ENCODE measurements at places on chromosomes 3 and 15.

DNA sequence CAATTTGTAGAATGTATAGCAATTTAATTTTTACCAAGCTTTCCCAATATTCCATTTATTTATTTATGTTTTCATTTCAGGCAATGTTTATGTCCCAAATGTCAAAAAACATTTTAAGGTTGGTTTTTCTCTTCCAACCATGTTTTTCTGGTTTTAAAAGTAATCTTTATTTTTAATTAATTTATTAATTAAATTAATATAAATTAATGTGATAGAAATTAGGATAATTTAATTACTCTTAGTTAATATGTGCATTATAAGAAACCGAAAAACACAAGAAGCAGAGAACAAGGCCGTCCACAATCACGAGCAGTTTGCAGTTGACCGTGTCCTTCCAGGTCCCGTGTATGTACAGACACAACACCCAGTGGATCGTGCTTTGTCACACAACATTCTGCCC is 34.2 kb downstream of the FBXO45 start:
- no peak for DNase-seq

GRCh38 chr15:91904942-91905341 is 51.4 kb downstream of the SLCO3A1 start:
- no peak for DNase-seq

GRCh38 chr15:86744198-86744780 is 664.6 kb downstream of the AGBL1 start:
- DNase-seq: no peak

GRCh38 chr3:116032176-116032575 is 408.9 kb downstream of the GAP43 start:
- no peak for DNase-seq

GRCh38 chr15:71334873-71335272 is 219.6 kb downstream of the THSD4 start:
- DNase-seq: no peak

DNA sequence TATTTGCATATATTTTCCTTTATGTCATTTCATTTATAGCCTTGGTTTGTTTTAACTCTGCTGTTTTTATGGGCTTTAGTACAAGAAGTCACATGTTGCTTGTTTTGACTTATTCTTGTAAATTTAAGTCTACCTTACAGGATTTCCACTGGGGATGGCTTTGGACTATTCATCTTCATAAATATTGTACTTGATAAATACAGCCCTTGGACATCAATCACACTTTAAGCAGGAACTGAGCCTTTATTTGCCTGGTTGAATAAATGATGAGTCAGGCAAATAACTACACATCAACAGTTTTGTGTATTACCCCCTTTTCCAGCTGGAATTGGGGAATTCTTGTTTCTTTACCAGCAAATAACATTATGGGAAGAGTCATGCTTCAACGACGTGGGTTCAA is 286.0 kb downstream of the CNTN3 start:
- DNase-seq: no peak

GRCh38 chr3:178705925-178706324 is 169.7 kb downstream of the KCNMB2 start:
- DNase-seq: no peak

- no peak for DNase-seq
These were observed 40.1 kb downstream of the OXSR1 start for GRCh38 chr3:38205472-38205805.

- no peak for DNase-seq
These were observed 223.0 kb upstream of the DPH6 start for GRCh38 chr15:35768949-35769348.

DNA sequence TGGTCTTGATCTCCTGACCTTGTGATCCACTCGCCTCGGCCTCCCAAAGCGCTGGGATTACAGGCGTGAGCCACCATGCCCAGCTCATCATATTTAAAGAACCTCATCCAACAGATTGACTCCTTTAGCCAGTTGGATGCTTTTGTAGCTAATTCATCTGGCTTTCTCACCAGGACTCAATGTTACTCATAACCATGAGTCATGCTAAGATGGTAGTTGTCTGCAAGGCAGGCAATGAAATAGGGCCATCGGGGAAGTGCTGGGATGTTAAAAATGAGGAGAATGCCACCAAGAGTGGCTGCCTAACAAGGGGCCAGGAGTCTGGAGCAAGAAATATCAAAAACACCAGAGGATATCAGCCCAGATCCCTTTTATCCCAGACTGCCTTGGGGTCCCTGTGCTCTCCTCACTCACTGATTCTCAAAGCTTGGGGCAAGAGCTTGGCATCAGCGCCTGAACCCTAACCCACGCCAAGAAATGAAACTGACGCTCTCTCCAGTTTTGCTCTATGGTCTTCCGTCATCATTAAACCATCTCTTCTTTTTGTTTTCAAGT is 7.4 kb upstream of the PCOLCE2 start:
- no peak for DNase-seq

GRCh38 chr15:83732196-83732595 is 78.3 kb downstream of the ADAMTSL3 start:
- no peak for DNase-seq

- no peak for DNase-seq
These were observed 594.8 kb downstream of the MAGI1 start for GRCh38 chr3:65443739-65444446.

- DNase-seq: no peak
These were observed 1433.9 kb upstream of the CADM2 start for GRCh38 chr3:83524901-83525300.

- no peak for DNase-seq
These were observed 10.4 kb upstream of the PLAAT1 start for GRCh38 chr3:193230610-193231009.

- no peak for DNase-seq
These were observed 560.1 kb downstream of the NLGN1 start for GRCh38 chr3:173957646-173958045.

- no peak for DNase-seq
These were observed 12.6 kb upstream of the PAK2 start for GRCh38 chr3:196726788-196727675.

DNA sequence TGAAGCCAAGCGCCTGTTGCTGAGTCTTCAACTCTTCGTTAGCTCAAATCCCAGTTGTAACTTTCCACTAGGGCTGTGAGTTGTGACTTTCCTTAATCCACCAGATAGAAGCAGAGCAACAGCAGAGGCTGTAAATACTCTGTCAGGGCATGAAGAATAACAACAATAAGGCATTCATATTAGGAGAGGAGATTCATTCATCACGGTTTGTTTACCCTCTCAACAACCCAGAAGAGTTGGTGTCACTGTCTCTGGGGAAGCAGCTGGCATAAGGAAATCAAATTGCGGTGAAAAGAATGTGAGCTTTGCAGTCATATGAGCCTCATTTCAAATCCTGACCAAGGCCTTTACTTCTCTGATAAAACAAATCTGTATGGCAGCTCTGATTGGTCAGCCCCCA is 184.8 kb downstream of the SHQ1 start:
- DNase-seq: peak; percentile 5

GRCh38 chr3:55204417-55204816 is 276.6 kb upstream of the LRTM1 start:
- no peak for DNase-seq

DNA sequence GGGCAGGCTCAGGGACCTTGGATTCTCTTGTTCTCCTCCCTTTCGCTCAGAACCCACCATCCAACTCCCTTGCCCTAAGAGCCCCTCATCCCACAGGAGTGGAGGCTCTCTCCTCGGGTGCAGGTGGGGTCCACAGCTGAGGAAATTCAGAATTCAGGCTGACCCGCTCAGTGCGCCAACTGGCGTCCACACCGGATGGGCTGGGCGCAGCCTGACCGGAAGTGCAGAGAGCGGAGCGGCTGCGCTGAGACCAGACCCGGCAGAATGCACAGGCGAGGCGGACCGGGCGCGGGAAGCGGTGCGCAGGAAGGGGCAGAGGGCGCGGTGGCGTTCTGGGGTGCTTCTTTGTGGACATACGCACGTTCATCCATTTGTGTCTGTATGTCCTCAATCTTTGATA is 210.4 kb upstream of the NDN start:
- no peak for DNase-seq

DNA sequence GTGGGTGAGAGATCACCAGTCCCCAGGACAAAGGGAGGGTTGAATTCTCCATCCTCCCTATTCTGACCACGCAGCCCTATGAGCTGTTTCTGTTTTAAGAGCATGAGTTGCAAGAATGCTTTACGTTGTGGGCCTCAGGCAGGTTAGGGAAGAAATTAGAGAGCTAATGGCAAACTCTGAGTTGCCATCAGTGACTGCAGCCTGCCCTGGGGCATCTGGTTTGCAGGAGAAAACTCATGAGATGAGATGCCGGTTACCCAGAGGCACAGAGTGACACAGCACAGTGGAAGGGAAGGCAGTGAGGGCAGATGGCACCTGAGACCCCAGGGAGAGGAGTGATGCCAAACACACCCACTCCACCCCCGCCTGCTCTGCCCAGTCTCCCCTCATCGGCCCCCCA is 265.3 kb downstream of the CD47 start:
- DNase-seq: no peak

DNA sequence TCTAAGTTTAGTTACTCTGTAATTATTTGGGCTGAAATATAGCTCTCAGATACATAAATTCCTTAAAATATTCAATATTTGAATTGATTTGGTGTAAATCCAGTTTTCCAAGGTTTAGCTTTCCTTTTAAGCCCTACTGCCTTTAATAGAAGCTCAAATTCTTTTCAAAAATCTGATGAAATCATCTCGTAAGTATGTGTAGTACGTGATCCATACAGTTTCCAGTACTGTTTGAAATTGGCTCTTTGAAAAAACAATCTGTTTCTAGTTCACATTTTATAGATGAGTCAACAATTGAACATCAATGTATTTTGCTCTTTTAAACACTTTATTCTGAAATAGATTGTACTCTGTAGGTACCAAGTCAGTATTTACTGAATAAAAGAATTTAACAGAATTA is 84.2 kb downstream of the LRRC49 start:
- DNase-seq: peak; percentile 17

GRCh38 chr3:58888087-58888486 is 161.7 kb downstream of the CFAP20DC start:
- no peak for DNase-seq

DNA sequence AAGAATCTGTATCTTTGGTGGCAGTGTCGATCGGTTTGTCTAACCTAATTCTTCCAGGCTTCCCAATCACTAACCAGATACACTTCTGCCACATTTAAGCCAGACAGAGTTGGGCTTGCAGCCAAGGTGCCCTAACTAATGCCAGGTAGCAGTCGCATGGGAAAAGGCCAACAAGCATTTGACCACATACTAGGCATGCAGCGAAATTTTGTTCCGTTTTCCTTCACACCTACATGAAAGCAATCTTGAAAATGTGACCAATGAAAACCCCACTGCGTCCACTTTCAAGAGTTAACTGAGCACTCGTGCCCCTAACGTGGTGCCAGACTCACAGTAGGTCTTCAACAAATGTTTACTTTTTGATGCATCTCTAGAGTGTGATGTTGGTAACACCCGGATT is 192.2 kb upstream of the TPM1 start:
- DNase-seq: no peak

DNA sequence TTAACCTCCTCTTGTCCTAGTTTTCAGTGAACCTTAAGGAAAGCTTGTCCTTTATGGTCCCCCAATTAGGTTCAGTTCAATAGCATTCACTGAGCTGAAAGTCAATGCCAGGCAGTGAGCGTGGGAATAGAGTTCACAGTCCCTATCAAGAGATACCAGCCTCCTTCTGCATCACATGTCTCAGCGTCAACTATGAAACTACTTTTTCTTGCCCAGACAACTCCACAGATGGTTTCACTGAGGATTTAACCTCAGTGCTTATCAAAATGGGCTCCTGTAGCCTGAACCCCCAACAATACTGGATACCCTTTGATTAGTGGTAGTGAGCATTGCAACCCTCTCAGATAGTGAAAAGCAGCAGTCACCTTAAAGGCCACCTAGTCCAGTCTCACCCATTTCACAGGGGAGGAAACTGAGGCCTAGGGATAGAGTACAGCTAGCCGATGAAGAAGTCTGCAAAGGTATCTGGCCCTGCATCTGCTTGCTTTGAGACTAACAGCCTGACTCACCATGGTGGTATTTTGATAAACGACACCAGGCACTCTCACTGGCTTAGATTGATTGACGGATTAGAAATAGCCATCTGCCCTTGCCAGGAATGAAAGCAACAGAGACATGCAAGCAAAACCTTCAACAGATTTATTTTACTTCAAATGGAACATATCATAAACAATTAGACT is 1.6 kb upstream of the UBA3 start:
- DNase-seq: peak; percentile 47

DNA sequence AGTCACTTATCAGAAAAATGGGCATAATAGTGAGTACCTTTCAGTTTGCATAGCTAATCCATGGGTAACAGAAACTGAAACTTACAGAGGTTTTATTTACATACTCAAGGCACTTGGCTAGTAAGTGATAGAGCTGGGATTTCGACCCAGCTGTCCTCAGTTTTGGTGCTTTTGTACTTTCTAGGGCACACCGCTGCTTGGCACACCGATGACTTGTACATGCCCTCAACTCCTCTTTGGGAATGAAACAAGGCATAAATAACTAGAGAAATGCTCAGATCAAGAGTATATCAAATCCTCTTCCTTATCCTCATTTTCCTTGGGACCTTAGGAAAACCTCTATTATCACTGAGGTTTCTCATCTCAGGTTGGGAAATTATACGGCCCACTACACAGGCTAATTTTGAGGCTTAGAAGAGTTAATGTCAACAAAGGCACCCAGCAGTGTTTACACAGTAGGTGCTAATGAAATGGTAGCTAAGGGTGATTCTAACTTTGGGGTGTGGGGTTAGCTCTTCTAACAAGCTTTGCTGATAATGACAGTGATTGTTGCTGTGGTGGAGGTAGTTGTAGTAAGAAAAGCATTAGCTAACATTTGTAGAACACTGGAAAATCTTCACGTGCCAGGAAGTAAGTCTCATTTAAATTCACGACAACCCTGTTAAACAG is 20.3 kb upstream of the DGKG start:
- DNase-seq: no peak

- DNase-seq: no peak
These were observed 15.3 kb upstream of the PARP14 start for GRCh38 chr3:122665226-122665786.

- no peak for DNase-seq
These were observed 21.3 kb upstream of the LRRC58 start for GRCh38 chr3:120370463-120370862.

DNA sequence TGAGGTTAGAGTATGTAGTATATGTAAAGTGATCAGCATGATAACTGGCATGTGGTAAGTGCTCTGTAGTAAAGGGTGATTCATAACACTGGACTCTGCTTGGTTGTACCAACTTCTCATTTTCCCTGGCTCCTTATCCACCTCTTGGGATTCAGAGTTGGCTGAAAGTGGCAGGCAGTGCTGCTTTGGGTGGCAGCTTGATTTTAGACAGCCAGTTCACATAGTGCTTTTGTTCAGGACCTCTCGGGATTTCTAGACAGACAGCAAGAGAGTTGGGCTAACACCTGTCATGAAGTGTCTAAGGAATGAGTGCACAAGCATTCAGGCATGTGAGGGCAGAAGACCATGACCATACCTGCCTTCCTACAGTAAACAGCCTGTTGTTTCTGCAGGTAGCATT is 69.0 kb downstream of the RBM6 start:
- DNase-seq: no peak

GRCh38 chr15:66233487-66234415 is 19.8 kb downstream of the MEGF11 start:
- DNase-seq: no peak

- DNase-seq: peak; percentile 4
These were observed 164.0 kb downstream of the IL20RB start for GRCh38 chr3:137121704-137122314.

- DNase-seq: no peak
These were observed 37.4 kb downstream of the SYN2 start for GRCh38 chr3:12041446-12042041.
